Mucosa of descending colon (tissue), 3 donors: ENCODE measurements at places on chromosomes 16 and 17. TPM values are rescaled to one million over a fixed set of nuclear protein-coding genes. Genes with fewer than 3 reads are reported as not detected.
A peak's percentile ranks its signal among the peaks of the same experiment; 100 is the strongest.

DNA sequence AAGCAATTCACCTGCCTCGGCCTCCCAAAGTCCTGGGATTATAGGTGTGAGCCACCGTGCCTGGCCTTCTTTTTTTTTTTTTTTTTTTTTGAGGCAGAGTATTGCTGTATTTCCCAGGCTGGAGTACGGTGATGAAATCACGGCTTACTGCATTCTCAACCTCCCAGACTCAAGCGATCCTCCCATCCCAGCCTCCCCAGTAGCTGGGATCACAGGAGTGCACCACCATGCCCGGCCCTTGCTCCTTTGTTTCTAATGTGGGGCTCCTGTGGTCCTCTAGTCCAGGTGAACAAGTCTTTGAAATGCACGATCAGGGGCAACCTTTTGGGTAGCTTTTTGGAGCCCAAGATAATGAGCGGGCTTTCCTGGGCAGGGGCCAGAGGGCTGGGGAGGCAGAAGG is 23.2 kb downstream of the CMIP start:
- no peak for DNase-seq

Gene MT1X
- total RNA-seq: 78.3 TPM

- peak; percentile 47 for DNase-seq
Observed at GRCh38 chr17:6507535-6507934, 48.8 kb downstream of the PITPNM3 start.

Gene SNF8
- 112 TPM for total RNA-seq

- no peak for DNase-seq
Observed at GRCh38 chr16:87304951-87305350, 12.2 kb downstream of the C16orf95 start.

Gene GAA
- 50.0 TPM for total RNA-seq

- DNase-seq: no peak
Observed at GRCh38 chr16:13697568-13697967, 222.4 kb upstream of the ERCC4 start.

- DNase-seq: no peak
Observed at GRCh38 chr16:72768591-72768990, 279.3 kb downstream of the ZFHX3 start.

- no peak for DNase-seq
Observed at GRCh38 chr16:27340654-27341053, 26.9 kb downstream of the IL4R start.
